NB4 (cell line): ENCODE measurements at places on chromosomes 3 and 15.

- peak; percentile 84 for DNase-seq
These were observed 285.1 kb downstream of the LPP start for GRCh38 chr3:188439080-188439479.

DNA sequence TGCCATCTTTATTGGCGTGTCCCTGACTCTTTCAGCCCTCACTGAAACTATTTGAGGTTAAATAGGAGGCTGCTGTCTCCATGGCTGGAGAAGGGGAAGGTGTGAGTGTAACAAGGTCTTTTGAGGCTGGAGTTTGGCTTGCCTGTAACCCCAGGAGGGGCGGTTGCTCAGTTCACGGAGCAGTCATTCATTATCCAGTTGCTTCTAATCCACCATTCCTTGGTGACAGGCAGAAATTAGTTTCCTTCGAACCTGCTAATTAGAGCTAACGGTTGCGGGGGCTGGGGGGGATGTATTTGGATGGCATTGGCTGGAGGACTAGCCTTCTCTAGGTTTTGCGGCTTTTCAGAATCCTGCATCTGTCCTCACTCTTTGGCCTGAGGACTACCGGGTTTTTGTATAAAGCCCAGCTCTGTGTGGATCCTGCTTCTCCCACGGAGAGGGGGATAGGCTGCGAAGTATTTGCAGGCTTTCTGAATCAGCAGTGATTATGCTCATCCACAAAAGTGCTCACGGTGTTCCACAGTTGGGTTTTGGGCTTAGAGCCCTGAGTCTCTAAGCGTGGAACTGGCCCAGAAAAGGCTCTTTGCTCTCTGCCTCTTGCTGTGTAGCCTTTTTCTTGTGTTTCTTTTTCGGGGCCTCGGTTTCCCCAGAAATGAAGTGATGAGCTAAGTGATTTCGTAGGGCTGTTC, 18.6 kb downstream of the FGD5 start:
- DNase-seq = no peak

DNA sequence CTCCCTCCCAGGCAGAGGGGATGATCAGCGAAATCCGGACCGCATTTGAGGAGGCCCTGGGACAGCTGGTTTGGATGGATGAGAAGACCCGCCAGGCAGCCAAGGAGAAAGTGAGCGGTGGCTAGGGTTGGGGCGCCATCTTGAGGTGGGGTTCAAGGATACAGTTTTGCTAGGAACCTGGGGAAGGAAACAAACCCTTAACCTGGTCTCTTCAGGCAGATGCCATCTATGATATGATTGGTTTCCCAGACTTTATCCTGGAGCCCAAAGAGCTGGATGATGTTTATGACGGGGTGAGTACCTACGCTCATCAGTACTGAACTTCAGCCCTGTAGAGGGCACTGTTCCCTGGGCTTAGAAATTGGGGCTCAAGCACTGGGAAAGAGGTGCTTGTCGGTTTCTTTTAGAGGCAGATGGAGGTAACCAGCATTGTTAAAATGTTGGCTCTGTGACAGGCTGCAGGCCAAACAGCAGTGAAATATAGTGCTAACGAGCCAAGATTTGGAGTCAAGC, 9.6 kb upstream of the PSMD2 start:
- peak; percentile 72 for DNase-seq

DNA sequence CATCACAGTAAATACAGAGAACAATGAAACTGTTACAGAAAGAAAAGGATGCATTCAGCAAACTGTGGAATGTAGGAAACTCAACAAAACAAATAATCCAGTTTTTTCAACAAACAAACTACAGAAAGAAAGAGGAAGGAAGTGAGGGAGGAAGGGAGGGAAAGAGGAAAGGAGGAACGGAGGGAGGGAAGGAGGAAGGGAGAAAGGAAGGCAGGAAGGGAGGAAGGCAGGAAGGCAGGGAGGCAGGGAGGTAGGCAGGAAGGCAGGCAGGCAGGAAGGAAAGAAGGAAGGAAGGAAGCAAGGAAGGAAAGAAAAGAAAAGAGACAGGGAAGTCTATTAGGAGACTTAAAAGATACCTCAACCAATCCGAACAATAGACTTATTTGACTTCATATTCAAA, 135.7 kb downstream of the EFHB start:
- DNase-seq = no peak

GRCh38 chr3:126126811-126127431, 43.0 kb upstream of the SLC41A3 start:
- DNase-seq = no peak

GRCh38 chr3:49609815-49610214, 55.5 kb downstream of the BSN start:
- no peak for DNase-seq

GRCh38 chr15:69114331-69114928, 46.0 kb upstream of the GLCE start:
- DNase-seq = no peak

DNA sequence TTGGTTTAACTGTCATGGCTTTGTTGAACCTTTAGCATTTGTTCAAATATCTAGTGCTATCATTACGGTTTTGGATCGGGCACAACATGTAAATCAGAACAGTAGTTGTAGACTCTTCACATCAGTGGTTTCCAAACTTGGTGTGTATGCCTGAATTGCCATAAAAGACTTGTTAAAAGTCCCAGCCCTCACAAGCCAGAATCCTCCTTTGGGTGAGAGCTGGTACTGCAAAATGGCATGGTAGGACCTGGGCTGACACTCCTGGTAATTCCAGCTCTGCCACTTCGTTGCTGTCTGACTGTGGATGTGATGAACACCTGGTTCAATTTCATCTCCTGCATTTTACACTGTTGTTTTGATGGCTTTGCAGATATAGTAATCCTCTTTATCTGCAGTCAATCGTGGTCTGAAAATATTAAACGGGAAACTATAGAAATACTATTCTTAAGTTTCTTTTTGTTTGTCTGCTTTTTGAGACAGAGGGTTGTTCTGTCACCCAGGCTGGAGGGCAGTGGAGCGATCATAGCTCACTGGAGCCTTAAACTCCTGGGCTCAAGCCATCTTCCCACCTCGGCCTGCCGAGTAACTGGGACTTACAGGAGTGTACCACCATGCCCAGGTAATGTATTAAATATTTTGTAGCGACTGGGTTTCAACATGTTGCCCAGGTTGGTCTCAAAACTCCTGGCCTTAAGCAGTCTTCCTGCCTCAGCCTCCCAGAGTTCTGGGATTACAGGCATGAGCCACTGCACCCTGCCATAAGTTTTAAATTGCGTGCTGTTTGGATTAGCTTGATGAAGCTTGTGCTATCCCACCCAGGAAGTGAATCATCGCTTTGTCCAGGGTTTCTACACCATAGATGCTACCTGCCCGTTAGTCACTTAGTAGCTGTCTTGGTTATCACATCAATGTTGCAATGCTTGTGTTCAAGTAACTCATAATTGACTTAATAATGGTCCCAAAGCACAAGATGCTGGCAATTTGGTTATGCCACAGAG, 61.6 kb downstream of the RAB7A start:
- DNase-seq = peak; percentile 91

- DNase-seq = no peak
These were observed 10.9 kb downstream of the APH1B start for GRCh38 chr15:63288342-63288741.

GRCh38 chr15:46296797-46297196, 662.0 kb downstream of the SQOR start:
- DNase-seq = no peak

- DNase-seq = peak; percentile 62
These were observed 6.8 kb downstream of the LTK start for GRCh38 chr15:41506796-41507341.

- no peak for DNase-seq
These were observed 9.8 kb downstream of the CLCN2 start for GRCh38 chr3:184351511-184352148.

DNA sequence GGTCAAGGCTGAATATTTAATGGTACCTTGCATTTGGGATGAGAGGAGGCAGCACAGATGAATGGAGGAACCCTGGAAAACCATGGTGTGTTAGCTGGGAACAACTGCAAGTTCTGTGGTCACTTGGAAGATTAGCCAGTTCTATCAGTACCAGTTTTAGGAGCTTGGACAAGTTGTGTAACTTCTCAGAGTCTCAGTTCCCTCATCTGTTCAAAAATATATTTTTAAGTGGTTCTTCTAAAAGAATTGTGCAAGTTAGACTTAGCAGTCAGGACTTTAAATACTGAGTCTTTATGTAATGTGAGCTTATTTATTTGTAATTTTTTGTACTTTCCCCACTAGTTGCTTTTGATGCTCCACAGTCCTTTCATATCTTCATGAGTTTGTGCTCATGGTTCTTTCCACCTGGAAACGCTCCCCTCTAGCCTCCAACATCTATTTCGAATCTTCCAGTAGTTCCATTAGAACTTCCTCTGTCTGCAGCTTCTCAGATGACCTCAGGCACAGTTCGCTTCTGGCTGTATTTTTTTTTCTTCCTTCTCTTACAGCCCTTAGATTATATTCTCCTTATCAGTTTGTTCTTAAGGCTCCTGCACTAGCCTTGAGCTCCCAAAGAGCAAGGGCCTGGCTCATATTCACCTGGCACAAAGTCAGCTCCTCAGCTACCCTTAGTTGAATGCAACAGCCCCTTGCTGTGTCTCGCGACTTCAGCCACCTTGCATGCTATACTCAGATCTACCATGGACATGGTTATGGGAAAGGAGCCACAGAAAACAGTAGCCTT, 27.1 kb downstream of the ITPR1 start:
- no peak for DNase-seq

DNA sequence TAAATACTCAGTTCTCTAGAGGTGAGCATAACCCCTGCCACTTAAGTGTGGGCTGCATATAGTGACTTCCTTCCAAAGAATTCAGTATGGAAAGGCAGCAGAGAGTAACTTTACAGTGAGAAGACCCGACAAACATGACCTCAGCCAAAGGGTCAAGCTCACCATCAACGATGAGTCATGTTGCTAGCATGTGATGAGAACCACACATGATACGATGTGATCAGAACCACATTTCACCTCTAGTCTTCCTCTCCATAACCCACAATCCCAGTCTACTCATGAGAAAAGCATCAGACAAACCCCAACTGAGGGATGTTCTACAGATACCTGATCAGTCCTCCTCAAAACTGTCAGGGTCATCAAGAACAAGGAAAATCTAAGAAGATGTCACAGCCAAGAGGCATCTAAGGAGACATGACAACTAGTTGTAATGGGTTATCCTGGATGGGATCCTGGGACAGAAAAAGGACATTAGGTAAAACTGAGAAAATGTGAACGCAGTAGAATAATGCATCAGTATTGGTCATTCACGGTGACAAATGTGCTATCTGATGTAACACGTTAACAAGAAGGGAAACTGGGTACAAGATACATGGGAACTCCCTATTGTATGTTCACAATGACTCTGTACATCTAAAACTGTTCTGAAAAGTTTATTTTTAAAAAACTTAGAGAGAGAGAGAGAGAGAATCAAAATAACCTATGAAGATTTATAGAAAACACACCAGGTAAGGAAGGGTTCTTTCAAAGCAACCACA, 28.3 kb downstream of the SEC61A1 start:
- DNase-seq = no peak

DNA sequence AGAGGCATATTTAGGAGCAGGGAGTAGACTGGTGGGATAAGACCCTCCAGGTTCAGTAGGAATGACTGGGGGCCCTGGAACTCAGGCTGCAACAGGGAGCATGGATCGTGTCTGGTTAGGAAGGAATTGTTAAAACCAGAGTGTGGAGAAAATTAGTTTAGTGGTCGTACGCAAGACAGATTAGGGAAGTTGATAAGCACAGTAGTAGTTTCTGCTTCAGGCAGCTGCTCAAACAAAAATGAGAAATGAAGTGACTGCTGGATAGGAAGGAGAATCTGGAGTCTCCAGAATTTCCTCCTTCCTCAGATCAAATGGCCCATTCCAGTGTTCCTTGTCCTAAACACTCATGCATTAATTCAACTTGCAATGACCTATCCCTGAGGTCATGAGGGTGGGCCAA, 11.2 kb downstream of the MYD88 start:
- peak; percentile 74 for DNase-seq

- DNase-seq = no peak
These were observed 51.5 kb upstream of the CFAP20DC start for GRCh38 chr3:59101231-59101736.

DNA sequence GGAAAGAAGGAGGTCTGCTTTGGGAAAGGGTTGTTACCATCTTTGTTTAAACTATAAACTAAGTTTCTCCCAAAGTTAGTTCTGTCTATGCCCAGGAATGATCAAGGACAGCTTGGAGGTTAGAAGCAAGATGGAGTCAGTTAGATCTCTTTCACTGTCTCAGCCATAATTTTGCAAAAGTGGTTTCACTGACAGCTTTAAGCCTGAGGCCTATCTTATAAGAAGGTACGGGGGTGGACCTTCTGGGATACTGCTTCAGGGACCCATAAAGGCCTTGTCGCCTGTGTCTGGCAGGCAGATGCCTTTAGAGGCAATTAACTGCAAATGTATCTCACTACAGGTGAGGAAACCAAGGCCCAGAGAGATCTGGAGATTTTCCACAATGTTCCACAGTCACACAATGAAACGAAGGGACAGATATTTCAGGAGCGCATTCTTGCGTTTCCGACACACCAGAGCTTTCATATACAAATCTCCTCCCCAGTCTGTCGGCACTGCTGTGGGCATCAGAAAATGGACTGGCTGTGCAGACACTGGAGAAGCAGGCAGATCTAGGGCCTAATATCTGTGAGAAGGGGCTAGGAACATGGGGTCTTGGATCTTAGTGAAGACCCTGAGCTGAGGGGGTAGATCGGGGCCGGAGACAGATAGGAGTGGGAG, 169.5 kb upstream of the SMAD3 start:
- no peak for DNase-seq

DNA sequence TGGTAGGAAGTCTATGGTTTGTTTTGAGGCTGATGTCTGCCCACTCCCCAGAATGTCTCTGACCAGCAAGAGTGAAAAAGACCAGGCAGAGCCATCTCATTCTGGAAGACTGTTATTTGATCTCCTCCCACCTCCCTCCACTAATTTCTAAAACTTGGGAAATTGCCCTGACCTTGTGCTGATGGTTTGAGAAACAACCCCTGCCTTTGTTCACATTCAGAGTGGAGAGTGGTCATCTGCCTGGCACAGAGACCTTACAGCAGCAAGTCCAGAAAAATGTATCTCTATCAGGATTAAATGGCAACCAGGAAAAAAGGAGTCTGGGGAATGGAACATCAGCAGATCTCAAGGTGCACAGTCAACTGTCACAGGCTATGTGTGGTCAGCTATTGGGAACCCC, 25.7 kb downstream of the SPATA12 start:
- no peak for DNase-seq

DNA sequence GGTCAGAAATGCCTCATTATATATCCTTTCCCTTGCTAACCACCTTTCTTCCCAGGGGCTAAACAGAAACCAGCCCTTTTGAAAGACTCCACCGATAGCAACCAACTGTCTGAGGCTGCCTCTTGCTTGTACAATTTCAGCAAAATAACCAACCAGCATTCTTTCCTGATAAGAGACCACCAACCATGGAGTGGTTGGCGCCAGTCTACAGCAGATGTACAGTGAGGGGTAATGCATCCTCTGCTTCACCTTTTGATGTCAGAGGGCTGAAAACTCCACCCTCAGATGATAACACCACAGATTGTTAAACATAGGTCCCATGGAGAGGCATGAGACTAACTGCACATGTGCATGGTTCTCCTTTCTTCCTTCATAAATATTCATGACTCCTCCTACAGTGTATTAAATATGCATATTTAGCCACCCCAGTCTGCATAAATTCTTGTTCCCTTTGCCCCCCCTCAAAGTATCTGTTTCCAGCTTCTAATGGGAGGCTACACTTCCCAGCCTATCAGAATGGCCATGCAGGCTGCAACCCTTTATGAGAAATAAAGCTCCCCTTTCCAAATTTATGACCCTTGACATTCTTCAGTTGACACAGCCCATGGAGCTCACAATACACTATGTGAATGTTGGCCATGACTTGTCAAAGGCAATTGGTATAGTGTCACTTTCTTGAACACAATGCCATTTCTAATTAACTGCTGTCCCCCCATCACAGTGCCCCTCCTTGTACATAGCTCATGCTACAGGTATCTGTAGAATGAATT, 48.3 kb downstream of the GABRB3 start:
- DNase-seq = no peak
